ENCODE measurements at places on chromosomes 11 and 22. TPM values are rescaled to one million over a fixed set of nuclear protein-coding genes. Genes with fewer than 3 reads are reported as not detected.
A peak's percentile ranks its signal among the peaks of the same experiment; 100 is the strongest.

GRCh38 chr22:29799217-29799680, 32.1 kb downstream of the UQCR10 start:
- H3K4me3 ChIP-seq = no peak overlapping the region
- no peaks in the 10 kb centered on the region for H3K27me3 ChIP-seq
- H3K36me3 ChIP-seq = peaks cover 84% of the 10 kb centered on the region
- H3K4me1 ChIP-seq = peaks cover 23% of the 10 kb centered on the region
- H3K27ac ChIP-seq = peak overlapping the region; percentile 68
- peak; percentile 96 for DNase-seq

DNA sequence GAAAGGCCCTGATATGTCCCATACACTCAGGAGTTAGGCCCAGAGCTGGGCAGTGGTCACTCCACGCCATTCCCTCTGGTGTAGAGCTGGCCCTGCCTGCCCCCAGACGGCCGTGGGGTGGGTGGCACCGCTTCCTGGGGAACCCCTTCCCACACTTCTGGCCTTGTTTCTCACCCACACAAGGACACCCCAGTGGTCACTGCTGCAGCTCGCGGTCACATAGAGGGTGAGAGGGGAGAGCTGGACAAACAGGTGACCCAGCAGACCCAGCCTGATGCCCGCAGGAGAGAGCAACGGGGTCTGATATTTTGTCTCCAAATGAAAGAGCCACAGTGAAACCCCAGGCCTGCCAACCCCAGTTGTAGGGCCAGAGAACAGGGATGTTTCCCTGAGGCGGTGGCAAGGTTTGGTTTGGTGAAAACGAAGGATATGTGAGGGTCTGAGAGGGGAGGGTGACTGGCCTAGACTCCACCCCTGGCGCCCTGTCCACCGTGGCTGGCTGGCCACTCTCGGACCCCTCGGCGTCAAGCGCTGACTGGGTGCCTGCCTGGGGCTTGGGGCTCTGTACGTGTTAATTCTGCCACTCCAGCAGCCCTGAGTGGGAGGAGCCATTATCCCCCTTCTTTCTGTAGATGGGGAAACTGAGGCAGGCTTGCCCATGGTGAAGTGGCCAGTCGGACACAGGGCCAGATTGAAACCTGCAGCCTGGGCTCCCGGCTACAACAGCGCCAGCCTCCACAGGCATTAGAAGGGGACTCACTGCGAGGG, 71.0 kb upstream of the PPARA start:
- H3K27me3 ChIP-seq = no peaks in the 10 kb centered on the region
- no peaks in the 10 kb centered on the region for H3K36me3 ChIP-seq
- peak overlapping the region; percentile 98 for H3K27ac ChIP-seq
- H3K4me1 ChIP-seq = peaks cover 98% of the 10 kb centered on the region
- no peak for DNase-seq

DNA sequence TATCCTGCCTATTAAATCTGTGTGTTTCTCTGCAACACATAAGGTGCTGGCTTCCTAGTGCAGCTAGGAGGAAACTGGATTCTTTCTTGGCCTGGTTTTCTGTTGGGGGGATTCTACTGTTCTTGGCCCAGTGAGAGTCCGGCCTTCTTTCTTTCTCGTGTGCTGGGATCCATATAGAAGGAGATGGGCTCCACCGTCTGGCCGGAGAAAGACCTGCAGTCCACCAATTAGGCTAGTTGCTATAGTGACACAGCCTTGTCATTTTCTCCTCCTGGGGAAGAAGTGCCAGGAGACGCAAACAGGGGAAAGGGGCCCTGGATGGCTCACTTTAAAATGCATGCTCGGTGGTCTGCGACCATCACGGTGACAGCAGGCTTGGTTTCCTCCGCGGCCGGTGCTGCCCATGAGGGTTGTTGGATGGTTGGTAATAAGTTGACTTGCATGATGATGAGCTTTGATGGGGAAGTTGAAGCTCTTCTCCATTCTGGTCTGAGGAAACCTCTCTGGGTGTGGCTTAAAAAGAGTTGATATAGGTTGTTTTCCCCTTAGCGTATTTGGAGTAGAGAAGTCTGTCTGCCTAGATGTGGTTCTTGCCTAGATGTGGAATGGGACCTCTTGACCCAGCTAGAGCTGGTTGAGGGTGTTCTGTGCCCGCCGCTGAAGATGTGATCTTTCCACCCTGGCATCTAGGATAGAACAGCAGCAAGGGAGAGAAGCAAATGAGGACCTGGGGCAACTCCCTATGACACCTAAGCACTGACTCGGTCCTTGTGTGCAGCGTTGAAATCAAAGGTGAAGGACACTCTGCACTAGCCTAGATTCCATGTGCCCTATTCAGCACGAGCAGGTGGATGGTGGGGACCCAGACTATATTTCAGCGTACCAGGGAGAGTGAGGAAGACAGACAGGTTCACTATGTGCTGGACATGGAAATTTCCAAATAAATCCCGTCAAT, 1335.0 kb downstream of the BRD1 start:
- no peak overlapping the region for H3K27ac ChIP-seq
- H3K4me1 ChIP-seq = peaks cover 30% of the 10 kb centered on the region
- H3K27me3 ChIP-seq = peaks cover 20% of the 10 kb centered on the region
- no peaks in the 10 kb centered on the region for H3K36me3 ChIP-seq

DNA sequence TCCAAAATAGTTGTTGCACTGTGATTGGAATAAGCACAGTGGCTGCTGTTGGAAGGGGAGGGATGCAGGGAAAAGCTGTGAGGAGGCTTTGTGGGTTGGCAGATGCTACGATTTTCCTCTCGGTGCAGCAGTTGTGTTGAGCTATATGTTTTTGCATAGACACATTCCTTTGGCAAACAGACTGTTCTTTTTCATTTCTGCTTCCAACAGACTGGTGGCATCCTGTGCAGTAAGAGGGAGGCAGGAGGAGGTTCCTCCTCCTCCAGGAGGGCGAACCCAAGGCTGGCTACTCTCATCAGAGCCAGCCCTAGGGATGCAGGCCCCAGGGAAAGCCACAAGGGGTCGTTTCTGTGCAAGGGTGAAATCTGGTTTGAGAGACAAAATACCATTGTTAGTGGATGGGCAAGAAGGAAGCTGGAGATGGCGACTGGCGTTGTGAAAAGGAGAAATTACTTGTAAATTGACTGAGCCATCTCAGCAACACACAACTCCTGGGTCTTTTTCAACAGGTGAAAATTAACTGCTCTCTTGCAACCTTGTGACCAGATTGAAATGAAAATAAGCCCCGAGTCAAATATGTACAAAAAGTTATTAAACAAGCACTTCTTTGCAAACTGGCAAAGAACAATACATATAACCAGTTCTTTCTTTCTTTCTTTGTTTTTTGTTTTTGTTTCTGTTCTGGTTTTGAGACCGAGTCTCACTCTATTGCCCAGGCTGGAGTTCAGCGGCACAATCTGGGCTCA, 26.5 kb upstream of the UBASH3B start:
- peaks cover 9% of the 10 kb centered on the region for H3K4me1 ChIP-seq
- H3K27ac ChIP-seq = no peak overlapping the region
- DNase-seq = no peak
- H3K4me3 ChIP-seq = no peak overlapping the region
- no peaks in the 10 kb centered on the region for H3K36me3 ChIP-seq
- no peaks in the 10 kb centered on the region for H3K27me3 ChIP-seq

DNA sequence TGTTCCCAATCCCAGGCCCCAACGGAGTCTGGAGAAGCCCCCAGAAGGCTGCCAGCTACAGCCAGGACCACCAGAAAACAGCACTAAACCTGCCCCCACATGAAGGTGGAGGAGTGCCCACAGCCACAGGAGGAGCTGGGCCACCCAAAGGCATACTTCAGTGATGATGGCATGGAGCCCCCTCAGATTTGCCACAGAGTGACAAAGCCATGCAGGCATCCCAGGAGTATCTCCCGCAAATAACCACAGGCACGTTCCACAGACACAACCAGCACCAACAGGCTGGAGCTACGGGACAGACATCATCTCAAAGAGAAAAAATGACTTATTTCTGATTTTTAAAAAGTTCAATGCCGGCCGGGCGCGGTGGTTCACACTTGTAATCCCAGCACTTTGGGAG, 10.6 kb downstream of the CARS1 start:
- no peak for DNase-seq
- no peaks in the 10 kb centered on the region for H3K36me3 ChIP-seq
- no peaks in the 10 kb centered on the region for H3K27me3 ChIP-seq

Gene ABCG4
- 0.42 TPM for total RNA-seq

Measured in esophagus muscularis mucosa (tissue), 4 donors.